ENCODE measurements at places on chromosomes 3 and 15.

DNA sequence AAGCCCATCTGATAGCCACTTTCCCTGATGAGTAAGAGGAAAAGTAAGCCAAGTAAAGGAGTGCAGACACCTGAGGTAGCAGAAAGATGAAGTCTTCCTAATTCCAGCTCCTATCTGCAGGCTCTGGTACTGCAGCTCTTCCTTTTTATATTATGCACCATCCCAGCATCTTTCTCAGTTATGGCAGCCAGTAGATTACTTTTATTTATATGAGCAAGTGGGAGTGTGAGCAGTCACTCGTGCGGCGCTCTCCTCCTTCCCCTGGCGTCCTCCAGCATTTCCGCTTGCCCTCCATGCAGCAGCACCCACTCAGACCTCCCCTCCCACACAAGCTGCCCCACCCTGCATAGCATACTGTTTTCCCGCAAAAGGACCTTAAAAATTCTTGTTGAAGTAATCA lies 465.9 kb upstream of the DPPA4 start:
- DNase-seq = no peak

DNA sequence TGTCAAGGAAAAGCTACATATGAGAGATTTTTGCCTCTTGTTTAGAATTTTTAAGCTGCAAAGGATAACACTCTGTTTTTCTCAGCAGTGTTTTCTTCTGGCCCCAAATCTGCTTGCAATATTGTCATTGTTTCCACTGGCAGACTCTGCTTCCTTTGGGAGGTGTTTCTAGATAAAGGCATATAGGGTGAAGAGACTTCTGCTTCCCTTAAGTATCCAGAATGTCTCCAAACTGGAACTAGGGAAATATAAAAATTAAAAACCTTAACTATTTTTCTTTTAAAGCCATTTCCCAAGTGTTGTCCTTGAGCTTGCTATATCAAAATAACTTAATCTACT lies 225.8 kb downstream of the CGGBP1 start:
- no peak for DNase-seq

DNA sequence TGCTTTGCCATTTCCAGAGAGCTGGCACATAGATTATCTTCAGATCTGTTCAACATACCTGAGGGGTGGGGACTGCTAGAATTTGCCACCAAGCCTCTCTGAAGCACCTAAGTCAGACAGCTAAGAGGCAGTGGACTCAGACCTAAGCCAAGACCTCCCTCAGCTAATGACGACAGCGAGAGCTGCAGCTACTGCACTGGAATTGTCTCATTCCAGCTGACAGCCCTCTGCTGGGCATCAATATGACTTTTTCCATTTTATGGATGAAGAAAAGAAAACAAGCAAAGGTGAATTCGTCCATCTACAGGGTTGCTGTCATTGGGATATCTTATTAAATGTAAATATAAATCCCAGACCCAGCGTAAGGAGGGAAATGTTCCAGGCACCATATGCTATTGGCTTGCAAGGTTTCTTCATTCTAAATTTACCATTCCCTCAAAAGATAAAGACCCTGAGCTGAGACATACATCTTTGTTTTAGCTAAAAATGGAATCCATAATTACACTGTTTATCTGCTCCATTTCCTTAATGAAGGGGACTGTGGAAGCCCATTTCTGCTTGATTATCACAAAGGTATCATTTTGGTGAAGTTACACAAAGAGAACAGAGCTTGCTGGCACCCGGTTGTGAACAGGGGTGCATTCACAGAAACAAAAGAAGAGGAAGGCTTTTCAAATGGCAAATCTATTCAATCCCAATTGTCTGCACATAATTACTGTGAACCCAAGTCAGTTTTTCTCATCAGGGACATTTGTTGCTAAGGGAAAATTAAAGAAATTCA lies 85.5 kb upstream of the LRTM1 start:
- DNase-seq = no peak

GRCh38 chr3:152557302-152557999 lies 277.5 kb upstream of the P2RY1 start:
- DNase-seq = no peak

DNA sequence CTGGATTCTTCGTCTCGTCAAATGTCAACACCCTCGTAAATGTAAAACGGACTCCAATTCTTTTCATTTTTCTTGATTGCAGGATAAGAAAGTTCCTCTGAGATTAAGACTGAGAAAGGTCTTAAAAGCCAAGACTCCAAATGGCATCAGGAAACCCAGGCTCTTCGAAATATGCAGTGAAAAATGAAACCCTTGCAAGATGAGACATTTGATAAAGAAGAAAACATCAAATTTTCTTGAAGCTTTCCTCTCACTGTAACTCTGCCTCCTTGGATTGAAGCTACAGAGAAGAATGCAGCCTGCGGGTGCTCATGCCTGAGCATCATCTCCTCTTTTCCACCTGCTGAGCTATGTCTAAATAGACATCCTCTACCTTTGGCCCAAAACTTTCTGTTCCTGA lies 342.4 kb upstream of the THBS1 start:
- no peak for DNase-seq

Data from NCI-H1930 (cell line).